ENCODE measurements at places on chromosomes 13 and 19.

GRCh38 chr13:60152904-60153303 is 10.8 kb downstream of the DIAPH3 start:
- no peak for DNase-seq

DNA sequence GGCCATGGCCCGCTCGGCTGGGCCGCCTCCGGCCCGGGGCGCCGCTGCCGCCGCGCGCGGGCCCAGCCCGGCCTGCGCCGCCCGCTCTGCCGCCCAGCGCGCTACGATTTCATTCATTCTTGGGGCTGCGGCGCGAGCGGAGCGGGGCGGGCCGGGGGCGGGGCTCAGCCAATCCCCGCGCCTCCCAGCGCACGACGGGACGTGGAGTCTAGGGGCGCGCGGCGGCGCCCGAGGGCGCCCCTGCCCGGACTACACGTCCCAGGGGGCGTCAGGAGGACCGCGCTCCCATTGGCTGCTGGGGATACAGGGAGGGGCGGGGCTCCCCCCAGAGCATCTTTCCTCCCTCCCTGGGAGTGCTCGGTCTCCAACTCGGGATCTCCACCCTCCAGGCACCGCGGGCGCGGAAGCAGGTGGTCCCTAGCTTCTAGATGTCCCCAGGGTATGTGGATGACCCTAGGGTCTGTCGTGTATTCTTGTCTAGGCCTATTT is 5.6 kb upstream of the DPF1 start:
- DNase-seq, result peak; percentile 88

- DNase-seq, result no peak
Measured at GRCh38 chr19:46954993-46955812, 64.4 kb upstream of the NPAS1 start.

DNA sequence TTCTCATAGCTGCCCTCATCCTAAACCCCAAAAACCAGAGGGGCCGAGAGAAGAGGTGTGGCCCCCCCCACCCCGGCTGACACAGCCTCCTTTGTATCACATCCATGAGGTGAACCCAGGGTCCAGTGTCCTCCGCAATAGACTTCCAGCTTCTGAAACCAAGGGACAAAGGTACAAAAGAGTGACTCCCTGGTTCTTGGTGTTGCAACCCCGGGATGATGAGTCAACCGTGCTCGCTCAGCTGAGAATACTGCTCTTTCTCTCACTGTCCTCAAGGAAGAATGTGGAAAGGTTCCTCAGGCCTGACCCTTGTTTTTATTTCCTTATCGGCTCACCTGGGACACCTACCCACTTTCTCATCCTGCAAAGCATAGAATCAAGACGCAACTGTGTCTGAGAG is 5.5 kb downstream of the SLC15A1 start:
- DNase-seq, result no peak

DNA sequence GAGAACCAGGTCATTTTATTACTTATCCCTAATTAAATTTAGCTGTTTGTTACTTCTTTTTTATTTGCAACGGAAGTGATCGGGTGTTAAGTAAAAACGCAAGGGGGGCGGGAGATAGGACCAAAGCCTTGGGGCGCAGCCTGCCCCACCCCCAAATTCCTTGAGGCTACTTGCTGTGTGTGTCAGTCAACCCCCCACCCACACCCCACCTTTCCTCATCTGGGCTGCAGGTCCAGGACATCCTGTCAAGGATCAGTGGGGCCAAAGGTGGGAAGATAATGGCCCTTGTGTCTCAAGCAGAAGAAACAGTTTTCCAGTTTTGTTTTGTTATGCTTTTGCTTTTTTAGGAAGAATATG is 1.2 kb upstream of the FOXO1 start:
- no peak for DNase-seq

DNA sequence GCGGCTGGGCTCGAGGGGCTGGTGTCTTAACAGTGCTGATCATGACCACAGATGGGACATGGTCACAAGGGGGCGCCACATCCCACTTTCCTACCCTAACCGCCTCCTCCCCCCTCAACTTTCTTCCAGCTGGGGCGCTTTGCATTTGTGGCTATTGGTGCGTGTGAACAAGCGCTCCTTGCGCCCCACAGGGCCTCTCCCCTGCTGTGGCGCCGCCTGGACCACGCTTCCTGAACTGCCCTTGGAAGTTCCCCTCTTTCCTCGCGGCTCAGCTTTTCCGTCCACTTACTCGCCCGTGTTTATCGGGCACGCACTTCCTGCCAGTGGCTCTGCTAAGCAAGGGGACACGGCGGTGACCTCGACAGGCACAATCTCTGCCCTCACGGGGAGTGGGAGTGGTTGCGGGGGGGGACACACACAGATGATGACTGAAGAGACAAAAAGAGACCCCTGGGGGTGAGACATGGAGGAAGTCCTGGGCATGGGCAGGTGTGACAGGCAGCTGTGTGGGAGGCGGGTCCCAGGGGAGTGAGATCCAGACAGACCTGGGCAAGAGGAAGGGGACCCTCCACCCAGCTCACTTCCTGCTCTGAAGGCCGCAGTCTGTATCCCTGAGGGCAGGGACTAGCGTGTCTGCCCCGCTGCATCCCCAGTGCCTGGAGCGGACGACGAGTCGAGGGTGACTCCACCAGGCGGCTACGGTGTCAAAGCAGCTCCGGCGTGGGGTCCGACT is 40.3 kb downstream of the ZNF787 start:
- DNase-seq, result peak; percentile 40

- no peak for DNase-seq
Measured at GRCh38 chr19:50486823-50487515, 10.3 kb upstream of the GARIN5A start.

- no peak for DNase-seq
Measured at GRCh38 chr19:40104754-40105153, 14.0 kb upstream of the ZNF780A start.

GRCh38 chr13:44300895-44301638 is 72.6 kb upstream of the SERP2 start:
- DNase-seq, result peak; percentile 78

GRCh38 chr13:66378894-66379293 is 851.2 kb downstream of the PCDH9 start:
- DNase-seq, result no peak

- DNase-seq, result peak; percentile 36
Measured at GRCh38 chr19:50705422-50706019, 14.1 kb downstream of the SHANK1 start.

GRCh38 chr19:54160182-54160811 is 776 bp upstream of the LENG1 start:
- DNase-seq, result peak; percentile 76

DNA sequence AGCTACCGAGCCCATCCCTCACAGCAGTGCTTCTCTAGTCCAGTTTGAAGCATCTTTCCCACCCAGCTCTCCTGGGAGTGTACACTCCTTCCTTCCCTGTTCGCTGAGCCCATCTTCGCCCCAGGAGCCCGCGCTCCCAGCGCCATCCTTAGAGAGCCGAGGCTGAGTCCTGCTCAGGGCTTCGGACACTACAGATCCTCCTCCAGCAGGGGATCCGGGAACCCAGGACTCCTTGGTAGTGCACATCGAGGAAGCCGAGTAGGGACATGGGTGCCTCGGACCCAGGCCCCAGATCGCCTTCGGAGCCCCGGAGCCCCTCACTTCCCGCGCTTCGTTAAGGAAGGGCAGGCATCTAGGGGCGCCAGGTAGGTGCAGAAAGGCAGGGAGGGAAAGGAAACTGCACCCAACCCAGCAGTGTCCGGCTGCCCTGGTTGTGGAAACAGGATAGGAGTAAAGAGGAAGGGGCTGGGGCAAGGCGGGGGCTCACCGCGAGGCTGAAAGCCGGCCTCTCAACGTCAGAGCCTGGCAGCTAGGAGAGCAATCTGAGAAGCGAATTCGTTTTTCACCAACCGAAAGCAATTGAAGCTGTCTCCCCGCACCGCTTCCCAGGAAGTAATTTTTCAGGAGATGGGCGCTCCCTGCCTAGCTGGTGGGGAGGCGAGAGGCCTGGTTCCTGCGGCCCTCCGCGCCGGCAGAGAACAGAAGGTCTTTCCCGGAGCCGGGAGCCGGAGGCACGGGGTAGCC is 1.0 kb downstream of the PDX1 start:
- DNase-seq, result peak; percentile 3

DNA sequence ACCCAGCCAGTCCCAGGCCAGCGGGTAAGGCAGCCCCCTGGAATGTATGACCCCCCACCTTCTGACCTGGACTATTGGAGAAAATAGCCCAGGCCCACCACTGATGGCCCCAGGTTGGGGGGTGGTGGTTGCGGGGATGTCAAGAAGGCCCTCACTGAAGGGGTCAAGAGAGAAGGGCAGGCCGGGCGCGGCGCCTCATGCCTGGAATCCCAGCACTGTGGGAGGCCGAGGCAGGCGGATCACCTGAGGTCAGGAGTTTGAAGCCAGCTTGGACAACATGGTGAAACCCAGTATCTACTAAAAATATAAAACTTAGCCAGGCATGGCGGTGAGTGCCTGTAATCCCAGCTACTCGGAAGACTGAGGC is 1.5 kb upstream of the ADAMTSL5 start:
- no peak for DNase-seq

- DNase-seq, result no peak
Measured at GRCh38 chr13:45828256-45828968, 23.1 kb downstream of the SIAH3 start.

DNA sequence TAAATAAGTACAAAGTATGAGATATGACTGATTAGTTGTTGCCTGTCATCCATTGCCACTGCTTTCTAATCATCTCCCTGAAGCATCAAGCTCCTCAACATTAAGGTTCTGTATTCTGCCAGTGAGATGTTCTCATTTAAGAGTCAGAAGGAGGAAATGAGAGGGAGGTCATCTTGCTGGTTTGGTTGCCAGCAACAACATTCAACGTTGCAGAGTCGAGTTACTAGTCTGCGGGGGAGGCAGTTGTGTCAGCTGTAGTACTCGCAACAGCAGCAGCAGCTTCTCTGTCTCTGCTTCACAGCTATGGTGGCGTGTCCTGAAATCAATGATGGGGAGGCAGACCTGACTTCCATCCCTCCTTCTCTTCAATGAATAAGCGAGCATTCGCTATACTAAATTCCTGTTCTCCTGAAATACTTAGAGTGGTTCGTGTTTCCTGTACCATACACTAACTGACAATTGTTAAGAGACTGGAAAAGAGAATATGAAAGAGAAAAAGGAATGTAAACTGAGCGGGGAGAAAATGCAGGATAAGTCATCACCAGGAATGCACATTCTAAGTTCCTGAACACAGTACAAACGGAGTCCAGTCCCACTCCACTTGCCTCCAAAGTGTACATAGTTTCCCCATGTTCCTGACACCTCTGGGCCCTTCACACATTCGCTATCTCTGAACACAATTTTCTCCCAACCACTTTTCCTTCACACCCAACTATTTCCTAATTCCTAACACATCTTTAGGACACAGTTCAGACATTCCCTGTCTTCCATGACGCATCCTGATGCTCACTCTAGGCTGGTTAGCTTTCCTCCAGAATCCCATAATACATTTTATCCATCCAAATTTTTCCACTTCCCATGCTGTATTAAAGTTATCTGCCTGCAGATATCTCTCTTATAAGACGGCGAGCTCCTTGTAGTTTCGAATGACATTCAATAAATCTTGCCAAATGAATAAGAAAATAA is 263.0 kb downstream of the KLF12 start:
- DNase-seq, result no peak

DNA sequence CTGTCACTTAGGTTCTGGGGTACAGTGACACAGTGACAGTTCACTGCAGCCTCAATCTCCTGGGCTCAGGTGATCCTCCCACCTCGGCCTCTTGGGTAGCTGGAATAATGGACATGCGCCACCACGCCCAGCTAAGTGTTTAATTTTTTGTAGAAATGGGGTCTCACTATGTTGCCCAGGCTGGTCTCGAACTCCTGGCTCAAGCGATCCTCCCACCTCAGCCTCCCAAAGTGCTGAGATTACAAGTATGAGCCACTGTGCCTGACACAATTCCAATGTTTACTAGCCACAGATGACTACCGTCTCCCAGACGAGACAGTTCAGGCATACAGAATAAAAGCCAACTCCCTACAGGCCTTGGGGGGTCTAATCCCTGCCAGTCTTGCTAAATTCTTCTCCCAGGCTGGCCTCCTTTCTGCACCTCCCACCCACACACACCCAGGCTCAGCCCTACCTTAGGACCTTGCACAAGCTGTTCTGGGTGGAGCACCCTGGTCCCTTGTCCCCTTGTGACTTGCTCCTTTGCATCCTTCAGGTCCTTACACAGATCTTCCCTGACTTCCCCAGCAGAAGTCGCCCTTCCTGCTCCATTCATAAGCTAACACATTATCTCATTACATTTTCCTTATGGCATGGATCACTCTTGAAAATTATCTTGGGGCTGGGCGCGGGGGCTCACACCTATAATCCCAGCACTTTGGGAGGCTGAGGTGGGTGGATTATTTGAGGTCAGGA is 106.4 kb downstream of the INSR start:
- no peak for DNase-seq

GRCh38 chr19:5434351-5434917 is 20.8 kb upstream of the ZNRF4 start:
- DNase-seq, result no peak

DNA sequence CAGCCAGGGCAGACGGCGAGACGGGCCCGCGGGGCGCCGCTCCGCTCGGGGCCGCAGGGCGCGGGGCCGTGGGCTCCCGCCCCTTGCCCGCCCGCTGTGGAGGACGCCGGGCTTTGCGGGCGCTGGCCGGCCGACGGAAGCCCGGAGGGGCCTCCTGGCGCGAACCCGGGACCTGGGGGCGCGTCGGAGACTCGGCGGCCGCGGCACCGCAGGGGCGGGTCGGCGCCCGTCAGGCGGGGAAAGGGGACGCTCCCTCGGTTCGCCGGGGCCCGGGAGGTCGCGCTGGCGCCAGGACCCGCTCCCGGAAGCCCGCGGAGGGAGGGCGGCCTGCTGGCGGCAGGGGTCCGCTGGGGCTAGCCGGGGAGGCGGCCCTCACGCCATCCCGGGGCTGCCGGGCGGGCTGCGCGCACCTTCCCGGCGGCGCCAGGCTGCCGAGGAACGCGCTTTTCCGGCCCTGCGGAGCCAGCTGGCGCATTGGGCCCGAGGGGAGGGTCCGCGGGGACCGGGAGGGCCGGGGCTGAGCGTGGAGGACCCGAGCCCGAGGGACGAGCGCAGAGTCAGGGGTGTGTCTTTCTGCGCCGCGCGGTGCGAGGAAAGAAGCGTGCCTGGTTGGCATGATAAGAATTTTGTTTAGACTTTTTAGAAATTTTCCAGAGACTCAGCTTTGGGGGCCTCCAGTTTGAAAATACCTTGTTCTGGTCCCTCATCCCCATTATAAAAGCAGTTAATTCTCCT is 511 bp downstream of the GARRE1 start:
- peak; percentile 10 for DNase-seq

- DNase-seq, result no peak
Measured at GRCh38 chr19:54299126-54299498, 13.9 kb downstream of the LILRA5 start.

DNA sequence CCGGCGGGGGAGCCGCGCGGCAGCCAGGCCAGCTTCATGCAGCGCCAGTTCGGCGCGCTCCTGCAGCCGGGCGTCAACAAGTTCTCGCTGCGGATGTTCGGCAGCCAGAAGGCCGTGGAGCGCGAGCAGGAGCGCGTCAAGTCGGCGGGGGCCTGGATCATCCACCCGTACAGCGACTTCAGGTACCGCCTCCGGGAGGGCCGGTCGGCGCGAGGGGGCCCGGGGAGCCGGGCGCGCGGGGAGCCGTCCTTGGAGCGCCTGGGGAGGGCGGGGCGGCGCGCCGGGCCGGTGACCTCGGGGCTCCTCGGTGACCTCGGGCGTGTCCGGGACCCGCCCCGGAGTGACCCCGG is 690 bp downstream of the HCN2 start:
- no peak for DNase-seq

GRCh38 chr13:77779552-77780272 is 82.2 kb downstream of the SLAIN1 start:
- no peak for DNase-seq
